GM18507 (cell line): ENCODE measurements at places on chromosomes 1 and 21.

GRCh38 chr1:225886159-225887029, 2.6 kb downstream of the LEFTY1 start:
- no peak for DNase-seq

- DNase-seq, result no peak
These were observed 211.9 kb upstream of the VAMP3 start for GRCh38 chr1:7558921-7559869.

GRCh38 chr21:34343347-34343746, 20.5 kb upstream of the KCNE2 start:
- no peak for DNase-seq

DNA sequence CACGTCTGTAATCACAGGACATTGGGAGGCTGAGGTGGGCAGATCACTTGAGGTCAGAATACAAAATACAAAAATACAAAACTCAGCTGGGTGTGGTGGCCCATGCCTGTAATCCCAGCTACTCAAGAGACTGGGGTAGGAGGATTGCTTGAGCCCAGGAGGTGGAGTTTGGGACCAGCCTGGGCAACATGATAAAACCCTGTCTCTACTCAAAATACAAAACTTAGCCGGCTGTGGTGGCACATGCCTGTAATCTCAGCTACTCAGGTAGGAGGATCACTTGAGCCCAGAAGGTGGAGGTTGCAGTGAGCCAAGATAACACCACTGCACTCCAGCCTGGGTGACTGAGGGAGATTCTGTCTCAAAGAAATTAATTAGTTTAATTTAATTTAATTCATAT, 6.5 kb upstream of the ITLN1 start:
- no peak for DNase-seq

GRCh38 chr21:43869486-43870325, 4.7 kb downstream of the AGPAT3 start:
- no peak for DNase-seq

GRCh38 chr1:2540816-2541492, 10.9 kb upstream of the HES5 start:
- DNase-seq, result no peak
